ENCODE measurements at places on chromosomes 3 and 15. TPM values are rescaled to one million over a fixed set of nuclear protein-coding genes. Genes with fewer than 3 reads are reported as not detected.

DNA sequence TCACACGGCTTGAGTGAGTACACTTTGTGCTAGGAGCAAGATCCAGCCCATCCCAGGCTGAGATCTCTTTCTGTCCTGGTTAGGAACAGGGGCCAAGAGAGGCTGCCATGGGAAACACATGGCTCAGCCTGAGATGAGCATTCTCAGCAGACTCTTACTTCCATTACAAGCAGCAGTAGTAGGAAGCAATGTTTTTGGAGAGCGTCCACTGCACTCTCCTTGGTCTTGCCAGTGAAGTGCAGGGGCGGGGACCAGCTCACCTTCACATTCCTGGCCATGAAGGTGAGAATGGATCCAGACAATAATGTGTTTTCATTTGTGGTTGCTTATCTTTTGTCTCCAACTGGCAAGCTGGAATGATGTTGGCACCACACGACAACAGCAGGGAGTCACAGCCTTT is 24.7 kb downstream of the ZNF80 start:
- no peak overlapping the region for H3K4me3 ChIP-seq
- H3K36me3 ChIP-seq: no peaks in the 10 kb centered on the region
- no peak for DNase-seq
- no peak overlapping the region for H3K27ac ChIP-seq
- H3K27me3 ChIP-seq: peaks cover 4% of the 10 kb centered on the region

GRCh38 chr3:114194750-114195149 is 15.9 kb upstream of the DRD3 start:
- no peak overlapping the region for H3K27ac ChIP-seq
- no peak for DNase-seq
- H3K27me3 ChIP-seq: no peaks in the 10 kb centered on the region
- H3K4me1 ChIP-seq: no peaks in the 10 kb centered on the region
- no peak overlapping the region for H3K4me3 ChIP-seq

DNA sequence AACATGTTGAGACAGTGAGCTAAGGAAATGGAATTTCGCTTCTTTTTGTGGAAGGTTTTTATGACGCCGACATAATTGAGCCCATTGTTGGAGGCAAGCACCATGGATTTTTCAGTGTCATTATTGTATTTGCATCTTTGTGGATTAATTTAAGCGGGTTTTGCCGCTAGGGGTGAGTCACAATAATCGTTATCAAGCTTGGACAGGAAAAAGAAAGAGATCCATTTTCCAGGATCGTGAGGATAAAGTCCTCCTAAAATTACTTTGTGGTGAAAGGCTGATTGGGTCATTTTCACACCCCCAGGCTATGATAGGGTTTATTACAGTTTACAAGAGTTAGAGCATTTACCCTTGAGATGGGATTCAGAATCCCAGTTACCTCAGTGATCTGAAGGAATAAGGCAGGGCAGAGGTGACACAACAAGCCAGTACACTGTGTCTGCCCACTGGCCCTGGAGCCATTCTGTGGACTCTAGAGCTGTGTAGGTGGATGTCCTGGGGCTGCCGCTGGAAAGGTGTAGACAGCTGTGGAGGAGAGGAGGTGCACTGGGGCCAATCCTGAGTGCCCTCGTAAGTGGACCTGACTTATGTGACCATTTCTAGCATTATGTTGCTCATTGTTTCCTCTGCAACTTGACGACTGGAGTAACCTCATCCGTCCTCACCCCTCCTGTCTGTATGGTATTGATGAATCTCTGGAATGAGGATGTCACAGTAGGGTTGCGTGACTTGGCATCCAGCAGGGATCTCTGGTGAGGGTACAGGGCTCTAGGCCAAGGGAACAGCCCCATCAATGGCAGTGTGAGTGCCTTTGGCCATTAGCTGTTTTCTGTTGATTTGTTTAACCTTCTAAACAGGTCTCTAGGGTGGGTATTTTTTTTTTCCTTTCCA is 370.1 kb downstream of the LRTM1 start:
- no peaks in the 10 kb centered on the region for H3K36me3 ChIP-seq
- DNase-seq: no peak
- H3K4me1 ChIP-seq: peaks cover 13% of the 10 kb centered on the region
- H3K27me3 ChIP-seq: peaks cover 11% of the 10 kb centered on the region
- no peak overlapping the region for H3K4me3 ChIP-seq
- H3K27ac ChIP-seq: no peak overlapping the region

GRCh38 chr15:69017978-69018377 is 3.5 kb downstream of the NOX5 start:
- H3K27me3 ChIP-seq: peaks cover 10% of the 10 kb centered on the region
- no peak overlapping the region for H3K27ac ChIP-seq
- H3K36me3 ChIP-seq: no peaks in the 10 kb centered on the region
- no peak overlapping the region for H3K4me3 ChIP-seq
- H3K4me1 ChIP-seq: no peaks in the 10 kb centered on the region

- H3K36me3 ChIP-seq: peaks cover 12% of the 10 kb centered on the region
- DNase-seq: no peak
- peak overlapping the region; percentile 42 for H3K27ac ChIP-seq
- peaks cover 5% of the 10 kb centered on the region for H3K4me1 ChIP-seq
- no peak overlapping the region for H3K4me3 ChIP-seq
- H3K27me3 ChIP-seq: no peaks in the 10 kb centered on the region
Observed at GRCh38 chr3:141259821-141260629, 28.4 kb downstream of the PXYLP1 start.

DNA sequence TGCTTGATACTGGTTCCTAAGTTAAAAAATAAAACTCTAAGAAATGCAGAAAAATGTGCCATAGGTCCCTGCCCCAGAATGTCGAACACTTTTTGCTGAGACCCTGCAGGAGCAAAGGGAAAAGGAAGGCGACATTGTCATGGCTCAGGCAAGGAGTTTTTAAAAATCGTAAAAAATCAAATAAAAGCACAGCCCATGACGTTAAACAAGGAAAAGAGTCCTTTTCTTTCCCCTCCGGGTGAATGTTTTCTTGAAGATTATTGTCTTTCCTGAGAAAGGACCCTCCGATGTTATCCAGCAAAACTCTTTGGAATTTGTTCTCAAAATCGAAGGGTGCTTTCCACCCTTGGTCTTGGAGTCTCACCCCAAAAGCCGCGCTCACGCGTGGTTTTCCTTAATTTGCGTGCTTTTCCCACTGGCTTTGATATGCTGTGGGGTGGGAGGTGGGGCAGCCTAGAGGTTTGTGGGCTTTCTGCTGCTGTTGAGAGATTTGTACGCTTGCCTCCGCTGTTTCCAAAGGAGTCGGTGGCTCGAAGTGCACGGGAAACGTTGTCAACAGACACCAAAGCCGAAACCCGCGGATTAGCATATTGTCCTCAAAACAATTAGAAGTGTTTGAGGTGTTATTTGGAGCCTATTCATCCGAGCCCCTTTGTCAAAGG is 2.9 kb downstream of the SOX14 start:
- no peaks in the 10 kb centered on the region for H3K36me3 ChIP-seq
- H3K4me1 ChIP-seq: peaks cover 20% of the 10 kb centered on the region
- H3K27me3 ChIP-seq: peaks cover 98% of the 10 kb centered on the region

GRCh38 chr3:108137460-108137814 is 46.6 kb upstream of the CD47 start:
- H3K4me1 ChIP-seq: peaks cover 25% of the 10 kb centered on the region
- H3K36me3 ChIP-seq: no peaks in the 10 kb centered on the region
- no peaks in the 10 kb centered on the region for H3K27me3 ChIP-seq
- H3K27ac ChIP-seq: peak overlapping the region; percentile 98
- no peak for DNase-seq
- no peak overlapping the region for H3K4me3 ChIP-seq

DNA sequence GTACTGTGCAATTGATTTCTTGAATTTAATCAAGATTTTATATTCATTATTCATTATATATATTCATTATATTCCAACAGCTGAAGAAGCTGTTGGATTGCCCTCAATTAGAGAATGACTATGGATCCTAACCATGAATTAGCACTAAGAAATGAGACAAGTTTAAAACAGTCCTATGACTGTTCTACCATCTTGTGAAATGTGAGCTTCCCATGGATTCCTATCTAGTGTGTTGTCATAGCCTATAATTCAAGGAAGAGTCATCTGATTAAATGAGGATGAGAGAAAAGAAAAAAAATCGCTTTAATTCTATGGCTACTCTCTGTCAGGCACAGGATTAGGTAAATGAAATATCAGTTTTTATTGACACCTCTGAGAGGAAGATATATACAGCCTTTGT is 696.6 kb upstream of the NAALADL2 start:
- H3K27ac ChIP-seq: no peak overlapping the region
- no peaks in the 10 kb centered on the region for H3K27me3 ChIP-seq
- no peaks in the 10 kb centered on the region for H3K4me1 ChIP-seq
- H3K36me3 ChIP-seq: no peaks in the 10 kb centered on the region

The SUSD5 gene
- 1.1 TPM for total RNA-seq

The PDCD10 gene
- total RNA-seq: 48.6 TPM

The RARB gene
- total RNA-seq: 26.3 TPM

The WNT5A gene
- 13.8 TPM for total RNA-seq

Data from progenitor cell of endocrine pancreas (in vitro differentiated cells).